MM.1S (cell line): ENCODE measurements at places on chromosomes 6 and 20.

GRCh38 chr6:170125456-170126300, 165.2 kb downstream of the DLL1 start:
- no peak for DNase-seq

DNA sequence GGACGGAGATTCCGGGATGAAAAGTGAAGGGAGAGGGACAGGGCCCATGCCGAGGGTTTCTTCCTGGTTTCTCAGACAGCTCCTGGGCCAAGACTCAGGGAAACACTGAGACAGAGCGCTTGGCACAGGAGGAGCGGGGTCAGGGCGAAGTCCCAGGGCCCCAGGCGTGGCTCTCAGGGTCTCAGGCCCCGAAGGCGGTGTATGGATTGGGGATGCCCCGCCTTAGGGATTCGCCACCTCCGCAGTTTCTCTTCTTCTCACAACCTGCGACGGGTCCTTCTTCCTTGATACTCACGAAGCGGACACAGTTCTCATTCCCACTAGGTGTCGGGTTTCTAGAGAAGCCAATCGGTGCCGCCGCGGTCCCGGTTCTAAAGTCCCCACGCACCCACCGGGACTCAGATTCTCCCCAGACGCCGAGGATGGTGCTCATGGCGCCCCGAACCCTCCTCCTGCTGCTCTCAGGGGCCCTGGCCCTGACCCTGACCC, 55.0 kb upstream of the HLA-A start:
- DNase-seq: no peak

- no peak for DNase-seq
Observed at GRCh38 chr6:150439373-150439772, 70.6 kb downstream of the IYD start.

GRCh38 chr20:17856837-17857605, 111.6 kb downstream of the SNX5 start:
- DNase-seq: no peak

- DNase-seq: no peak
Observed at GRCh38 chr20:40932436-40932835, 96.2 kb upstream of the TOP1 start.

GRCh38 chr6:129793447-129793846, 67.7 kb downstream of the TMEM244 start:
- no peak for DNase-seq

DNA sequence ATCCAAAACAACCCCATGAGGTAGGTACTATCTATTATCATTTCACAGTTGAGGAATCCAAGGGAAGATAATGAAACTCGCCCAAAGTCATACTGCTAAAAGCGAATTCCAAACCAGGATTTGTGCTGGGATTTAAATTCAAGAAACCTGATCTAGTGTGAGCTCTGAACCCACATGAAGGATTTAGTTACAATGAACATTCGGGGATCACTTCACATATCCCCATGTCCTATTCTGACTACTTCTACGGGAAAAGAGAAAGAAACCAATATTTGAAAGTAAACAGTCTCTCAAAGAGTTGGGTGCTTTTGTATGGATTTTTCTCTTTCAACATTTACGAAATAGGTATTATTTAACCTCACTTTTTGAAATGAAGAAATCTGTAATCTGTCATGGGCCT, 12.9 kb downstream of the RANBP9 start:
- DNase-seq: no peak

DNA sequence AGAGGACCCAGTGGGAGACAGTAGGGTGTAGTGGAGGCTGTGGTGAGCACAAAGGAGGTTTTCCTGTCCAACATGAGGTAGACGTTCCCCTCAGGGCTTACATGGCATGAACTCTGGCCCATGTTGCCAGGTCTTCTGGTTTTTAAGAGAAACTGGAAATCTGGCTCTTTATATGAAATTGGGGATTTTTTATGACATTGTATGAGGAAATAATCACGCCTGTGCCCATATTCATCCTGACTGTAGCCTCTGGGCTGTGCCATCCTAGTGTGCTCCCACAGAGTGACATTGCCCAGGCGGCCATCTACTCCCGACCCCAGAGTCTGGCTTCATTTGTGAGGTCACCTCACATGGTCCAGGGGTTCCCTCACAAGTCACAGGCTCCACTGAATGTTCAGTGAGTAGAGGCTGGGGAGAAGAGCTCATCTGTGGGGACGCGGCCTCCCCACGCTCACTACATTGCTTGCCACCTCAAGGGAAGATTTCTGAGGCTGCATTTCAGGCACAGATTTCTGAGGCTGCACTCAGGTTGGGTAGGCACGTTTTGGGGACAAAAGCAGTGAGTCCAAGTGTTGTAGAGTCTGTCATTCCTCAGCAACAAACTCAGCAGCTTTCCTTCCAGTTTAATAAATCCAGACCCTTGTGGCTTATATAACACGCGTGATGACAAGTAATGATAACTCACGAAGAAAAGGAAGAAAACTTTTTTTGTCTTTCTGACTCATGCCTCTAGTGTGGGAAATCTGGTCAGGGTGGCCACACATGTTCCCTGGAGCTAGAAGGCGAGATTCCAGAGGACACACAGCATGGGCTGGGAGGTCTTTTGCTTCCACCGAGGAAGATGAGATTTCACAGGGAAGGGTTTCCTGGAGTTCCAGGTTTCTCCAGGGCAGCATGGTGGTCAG, 41.7 kb downstream of the SLC24A3 start:
- DNase-seq: no peak

- no peak for DNase-seq
Observed at GRCh38 chr20:33651562-33652048, 10.5 kb upstream of the C20orf144 start.

DNA sequence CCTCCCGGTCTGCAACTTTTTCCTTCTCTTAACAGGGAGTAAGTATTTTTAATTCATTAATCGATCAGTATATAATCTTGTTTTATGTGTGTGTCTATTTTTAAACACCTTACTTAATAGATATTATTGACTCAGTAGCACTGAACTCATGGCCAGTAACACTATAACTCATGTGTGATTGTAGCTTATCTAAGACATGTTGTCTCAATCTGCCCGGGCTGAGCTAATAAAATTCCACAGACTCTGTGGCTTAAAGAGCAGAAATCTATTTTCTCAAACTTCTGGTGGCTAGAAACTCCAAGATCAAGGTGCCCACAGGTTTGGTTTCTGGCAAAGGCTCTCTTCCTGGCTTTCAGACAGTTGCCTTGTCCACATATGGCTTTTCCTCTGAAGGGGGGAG, 68.8 kb upstream of the TNFAIP3 start:
- DNase-seq: no peak

DNA sequence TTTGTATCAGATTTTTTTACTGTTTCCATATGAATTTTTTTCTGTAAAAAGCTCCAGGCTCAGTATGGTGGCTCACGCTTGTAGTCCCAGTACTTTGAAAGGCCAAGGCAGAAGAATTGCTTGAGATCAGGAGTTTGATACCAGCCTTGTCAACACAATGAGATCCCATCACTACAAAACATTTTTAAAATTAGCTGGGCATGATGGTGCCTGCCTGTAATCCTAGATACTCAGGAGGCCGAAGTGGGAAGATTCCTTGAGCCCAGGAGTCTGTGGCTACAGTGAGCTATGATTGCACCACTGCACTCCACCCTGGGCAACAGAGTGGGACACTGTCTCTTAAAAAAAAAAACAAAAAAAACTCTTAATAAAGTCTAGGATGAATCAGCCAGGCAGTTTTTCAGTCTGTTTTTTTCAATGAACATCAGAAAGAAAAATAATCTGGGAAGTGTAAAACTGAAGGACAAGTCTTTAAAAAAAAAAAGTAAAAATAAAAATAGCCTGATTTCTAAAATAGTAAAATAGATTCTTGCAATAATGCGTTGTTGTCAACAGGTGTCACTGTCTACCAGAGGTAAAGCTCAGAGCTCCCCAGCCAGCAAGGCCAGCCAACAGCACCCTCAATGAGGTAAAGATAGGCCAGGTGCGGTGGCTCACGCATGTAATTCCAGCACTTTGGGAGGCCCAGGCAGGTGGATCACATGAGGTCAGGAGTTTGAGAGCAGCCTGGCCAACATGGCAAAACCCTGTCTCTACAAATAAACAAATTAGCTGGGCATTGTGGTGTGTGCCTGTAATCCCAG, 9.3 kb upstream of the ATG5 start:
- DNase-seq: peak; percentile 70

DNA sequence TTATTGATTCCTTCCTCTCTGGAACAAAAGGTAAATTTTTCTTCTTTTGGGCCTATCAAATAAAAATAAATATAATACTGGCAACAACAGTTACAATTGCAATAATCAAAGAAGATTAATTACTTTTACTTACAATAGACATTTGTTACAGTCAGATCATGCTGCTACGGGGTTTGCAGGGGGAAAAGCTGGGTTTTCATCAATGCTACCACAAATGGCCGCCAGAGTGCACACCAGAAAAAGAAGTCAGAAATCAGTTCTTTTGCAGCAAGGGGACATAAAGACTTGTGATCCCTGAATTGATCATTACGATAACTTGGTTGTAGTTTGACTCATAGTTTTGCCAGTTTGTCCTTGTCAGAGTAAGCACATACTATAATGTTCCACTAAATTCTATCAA, 714.5 kb upstream of the EYS start:
- DNase-seq: no peak

- DNase-seq: no peak
Observed at GRCh38 chr6:115706324-115706723, 354.4 kb downstream of the FRK start.

GRCh38 chr6:90149280-90149679, 147.4 kb downstream of the BACH2 start:
- no peak for DNase-seq

- no peak for DNase-seq
Observed at GRCh38 chr6:28586324-28586723, 60.6 kb downstream of the GPX5 start.

DNA sequence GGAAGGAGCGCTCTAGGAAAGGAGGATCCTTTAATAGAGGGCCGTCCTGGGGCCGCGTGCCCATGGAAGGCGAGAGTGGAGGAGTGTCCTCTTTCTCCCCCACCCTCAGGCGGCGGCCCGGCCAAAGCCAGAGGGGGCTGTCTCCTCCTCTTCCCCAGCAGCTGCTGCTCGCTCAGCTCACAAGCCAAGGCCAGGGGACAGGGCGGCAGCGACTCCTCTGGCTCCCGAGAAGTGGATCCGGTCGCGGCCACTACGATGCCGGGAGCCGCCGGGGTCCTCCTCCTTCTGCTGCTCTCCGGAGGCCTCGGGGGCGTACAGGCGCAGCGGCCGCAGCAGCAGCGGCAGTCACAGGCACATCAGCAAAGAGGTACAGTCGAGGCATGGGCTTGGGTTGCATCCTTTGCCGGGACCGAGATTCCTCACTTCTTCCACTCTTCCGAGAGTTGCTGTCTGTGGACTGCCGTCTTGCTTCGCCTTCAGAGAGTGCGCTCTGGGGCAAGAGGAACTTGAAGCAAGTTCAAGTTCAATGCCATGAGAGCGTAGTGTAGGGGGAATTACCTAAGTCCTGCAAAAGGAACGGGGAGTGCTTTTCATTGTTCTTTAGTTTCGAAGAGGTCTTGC, at the start of gene LAMA2:
TSS of gene LAMA2 (plus strand) at position 148 of the 621 bp plus-strand sequence. CDS start at position 256, 108 bp downstream.
- no peak for DNase-seq

- DNase-seq: no peak
Observed at GRCh38 chr20:58360936-58361335, 28.1 kb upstream of the VAPB start.

DNA sequence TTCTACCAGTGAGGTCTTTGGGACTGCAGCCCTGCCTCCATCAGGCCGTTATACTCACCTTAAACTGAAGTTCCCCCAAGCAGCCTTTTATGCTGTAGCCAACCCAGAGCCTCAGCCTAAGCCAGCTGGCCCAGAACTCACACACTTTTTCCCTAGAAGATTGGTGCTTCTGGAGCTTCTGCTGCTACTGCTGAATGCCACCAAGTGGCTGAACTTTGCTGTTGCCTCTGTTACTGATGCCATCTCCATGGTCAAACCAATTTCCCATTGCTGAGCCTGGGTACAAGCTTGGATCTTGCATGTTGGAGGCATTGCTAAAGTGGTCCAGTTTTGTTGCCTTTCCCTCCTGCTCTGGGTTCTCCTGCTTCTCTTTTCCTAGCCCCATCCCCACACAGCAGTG, 15.0 kb upstream of the TBX18 start:
- DNase-seq: no peak

DNA sequence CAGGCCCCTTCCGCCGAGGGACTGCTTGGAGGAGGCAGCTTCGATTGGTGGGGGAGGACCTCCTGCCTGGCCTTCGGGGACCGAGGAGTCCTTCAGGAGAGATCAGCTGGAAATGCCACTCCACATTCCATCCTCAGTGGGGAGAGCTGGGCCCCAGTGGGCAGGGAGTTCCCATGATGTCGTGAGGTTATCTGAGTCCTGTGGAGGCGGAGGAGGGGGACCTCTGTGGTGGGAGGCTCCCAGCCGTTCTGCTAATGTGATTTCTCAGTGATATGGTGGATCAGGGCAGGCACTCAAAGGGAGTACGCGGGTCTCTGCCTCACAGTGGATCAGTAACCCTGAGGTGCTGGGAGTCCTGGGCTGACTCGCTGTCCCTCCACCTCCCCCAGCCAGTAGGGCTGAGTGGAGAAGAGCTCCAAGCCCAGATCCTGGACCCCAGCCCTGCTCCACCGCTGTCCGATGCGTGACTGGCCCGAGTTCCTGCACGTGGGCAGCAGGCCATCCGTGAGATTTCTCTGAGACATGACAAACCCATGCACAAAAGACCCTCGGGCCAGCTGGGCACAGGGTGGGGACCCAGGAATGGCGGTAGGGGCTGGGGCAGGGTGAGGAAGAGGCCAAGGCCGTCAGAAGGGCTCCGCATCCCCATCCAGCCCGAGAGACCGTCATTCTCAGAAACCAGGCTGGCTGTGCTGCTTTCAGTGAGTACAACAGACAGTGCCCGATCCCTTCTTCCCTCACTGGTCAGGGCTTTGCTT, 195.8 kb downstream of the TAF4 start:
- DNase-seq: no peak

DNA sequence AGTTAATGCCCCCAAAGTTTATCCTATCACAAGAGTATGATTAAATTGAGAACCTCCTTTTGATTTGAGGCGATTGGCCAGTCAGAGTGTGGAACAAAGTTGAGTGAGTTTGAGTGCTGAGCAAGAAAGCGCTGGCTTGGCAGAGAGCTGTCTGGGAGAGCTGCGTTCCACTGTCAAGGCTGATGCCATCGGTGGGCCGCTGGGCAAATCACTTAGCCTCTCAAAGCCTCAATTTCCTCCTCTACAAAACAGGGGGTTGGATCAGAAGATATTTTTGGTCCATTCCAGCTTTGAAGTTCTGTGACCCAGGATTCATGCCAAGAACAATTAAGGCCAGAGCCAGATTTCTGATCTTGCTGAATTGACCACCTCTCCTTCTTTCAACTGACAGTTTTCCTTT, 60.2 kb downstream of the TMEM242 start:
- no peak for DNase-seq

DNA sequence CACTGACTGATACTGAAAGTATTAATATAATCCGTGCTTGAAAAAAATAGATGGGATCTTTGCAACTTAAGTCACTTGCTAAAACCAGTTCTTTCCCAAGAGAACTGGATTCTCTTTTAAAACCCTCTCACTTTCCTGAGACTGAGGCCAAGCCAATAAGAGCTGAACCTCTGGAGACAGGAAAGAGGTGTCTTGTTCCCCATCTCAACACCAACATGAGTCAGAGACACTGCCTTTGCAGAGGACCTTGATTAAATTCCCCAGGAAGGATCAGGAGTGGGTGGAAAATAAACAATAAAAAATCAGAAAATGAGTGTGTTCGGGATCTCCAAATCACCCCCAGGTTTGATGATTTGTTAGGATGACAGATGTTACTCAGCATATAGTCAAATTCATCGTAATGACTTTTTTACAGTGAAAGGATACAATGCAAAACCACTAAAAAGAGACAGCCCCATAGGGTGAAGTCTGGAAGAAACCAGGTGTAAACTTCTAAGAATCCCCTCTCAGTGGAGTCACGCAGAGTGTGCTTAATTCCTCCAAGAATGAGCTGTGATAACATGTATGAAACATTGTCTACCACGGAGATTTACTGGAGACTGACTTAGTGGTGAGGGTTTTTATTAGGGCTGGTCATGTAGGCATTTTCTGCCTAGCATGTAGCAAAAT, 122.8 kb upstream of the BEND3 start:
- no peak for DNase-seq
